Activated CD8-positive, alpha-beta memory T cell treated with anti-CD3 and anti-CD28 coated beads for 4 hours (primary cell): ENCODE measurements at places on chromosomes 11 and 22.

GRCh38 chr22:32603651-32604540, 129.3 kb downstream of the FBXO7 start:
- no peak for DNase-seq

DNA sequence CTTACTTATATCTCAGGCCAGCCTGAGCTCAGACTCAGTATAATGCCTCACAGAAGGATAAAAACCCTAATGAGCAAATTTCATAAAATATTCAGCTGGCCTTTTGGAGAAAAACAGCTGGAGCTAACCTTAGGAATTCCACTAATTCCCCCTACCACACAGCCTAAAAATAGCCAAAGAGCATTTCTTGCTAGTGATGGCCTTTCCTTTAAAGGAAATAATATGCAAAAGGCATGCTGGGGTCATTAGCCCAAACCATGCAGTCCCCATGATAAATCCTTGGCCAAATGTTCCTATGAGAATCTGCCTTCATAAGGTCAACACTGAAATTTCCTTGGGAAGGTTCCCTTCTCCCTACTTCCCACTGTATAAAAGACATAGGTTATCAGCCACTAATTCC, 38.2 kb downstream of the SYTL2 start:
- DNase-seq, result no peak

- no peak for DNase-seq
Observed at GRCh38 chr11:20627026-20627425, 27.6 kb downstream of the SLC6A5 start.

DNA sequence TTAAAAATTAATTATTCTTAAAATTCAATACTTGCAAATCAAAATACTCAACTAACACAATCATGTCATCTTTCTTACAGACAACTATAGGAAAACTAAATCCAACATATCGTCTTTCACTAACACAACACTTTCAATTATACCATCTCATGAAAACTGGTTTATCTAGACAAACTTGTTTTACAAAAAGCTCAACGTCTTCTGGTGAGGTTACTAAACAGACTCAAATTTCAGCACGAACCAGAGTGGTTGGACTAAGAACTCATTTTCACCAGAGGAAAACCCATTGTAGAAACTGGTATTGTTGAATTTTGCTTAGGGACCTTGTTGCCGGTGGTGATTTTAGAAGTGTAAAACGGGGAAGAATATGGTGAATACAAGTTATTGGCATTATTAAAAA, 52.2 kb downstream of the NUP98 start:
- DNase-seq, result no peak

DNA sequence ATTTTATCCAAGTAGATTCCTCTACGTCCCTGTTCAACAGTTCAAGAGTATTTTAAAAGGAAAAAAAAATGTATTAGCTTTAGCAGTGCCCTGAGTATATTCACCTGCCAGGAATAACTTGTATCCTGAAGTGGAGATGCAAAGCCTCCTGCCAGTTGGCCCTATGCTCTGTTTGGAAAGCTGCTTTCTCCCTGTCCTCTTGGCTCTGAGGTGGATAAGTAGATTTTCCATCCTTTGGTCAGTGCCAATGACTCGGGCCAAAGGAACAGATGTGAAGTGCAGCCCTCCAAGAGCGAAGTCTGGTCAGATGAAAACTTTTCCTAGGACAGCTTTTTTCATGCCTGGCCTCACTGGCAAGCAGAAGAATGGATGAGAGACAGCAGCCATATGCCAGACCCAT, 839.9 kb upstream of the TENM4 start:
- DNase-seq, result no peak
